ENCODE measurements at places on chromosomes 1 and 21.

- DNase-seq = no peak
Observed at GRCh38 chr1:91781901-91782622, 103.9 kb downstream of the TGFBR3 start.

- peak; percentile 30 for DNase-seq
Observed at GRCh38 chr1:18100491-18101063, 7.0 kb upstream of the IGSF21 start.

- DNase-seq = no peak
Observed at GRCh38 chr1:12387641-12388040, 157.8 kb downstream of the VPS13D start.

DNA sequence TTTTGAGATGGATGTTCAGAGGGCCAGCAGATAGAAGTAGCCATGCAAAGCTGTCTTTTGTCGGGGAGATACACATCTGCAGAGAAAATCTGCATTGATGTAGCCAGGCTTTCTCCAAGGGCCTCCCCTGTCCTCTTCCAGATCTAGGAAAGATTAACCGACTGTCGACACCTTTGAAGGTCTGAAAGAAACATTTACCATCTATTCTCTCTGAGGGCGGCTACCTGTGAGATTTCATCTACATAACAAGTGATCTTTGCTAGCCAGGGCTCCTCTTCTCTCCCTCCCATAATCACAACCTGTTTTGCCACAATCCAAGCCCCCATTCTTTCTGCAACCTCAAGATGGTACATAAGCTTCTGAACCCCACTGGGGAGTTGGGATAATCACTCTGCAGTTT is 193.6 kb downstream of the RGS7 start:
- DNase-seq = peak; percentile 9

- no peak for DNase-seq
Observed at GRCh38 chr1:19597496-19598309, 46.4 kb upstream of the NBL1 start.

DNA sequence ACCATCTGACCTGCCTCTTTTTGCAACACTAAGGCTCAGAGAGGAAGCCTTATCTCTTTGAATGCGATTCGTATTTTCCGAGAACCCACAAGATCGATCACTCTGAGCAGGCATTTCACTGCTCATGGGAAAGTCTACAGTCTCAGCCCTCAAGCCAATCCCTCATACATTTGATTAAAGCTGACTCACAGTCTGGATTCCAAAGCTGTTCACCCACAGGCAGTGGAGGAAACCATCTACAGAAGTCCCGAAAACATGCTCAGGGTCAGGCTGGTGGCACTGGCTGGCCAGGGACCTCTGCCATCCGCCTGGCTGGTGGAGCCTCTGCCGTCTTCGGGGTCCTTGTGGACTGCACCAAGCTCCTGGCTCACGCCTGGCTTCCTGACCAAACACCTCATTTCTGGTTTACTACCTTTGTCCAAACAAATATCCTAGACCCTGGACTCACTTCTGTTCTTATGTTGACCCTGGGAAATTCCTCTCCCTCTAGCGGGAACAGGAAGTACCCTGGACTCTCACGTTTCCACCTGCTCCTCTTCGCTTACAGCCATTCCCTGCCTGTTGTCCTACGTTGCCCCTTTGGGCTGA is 650.0 kb downstream of the SMYD3 start:
- no peak for DNase-seq

DNA sequence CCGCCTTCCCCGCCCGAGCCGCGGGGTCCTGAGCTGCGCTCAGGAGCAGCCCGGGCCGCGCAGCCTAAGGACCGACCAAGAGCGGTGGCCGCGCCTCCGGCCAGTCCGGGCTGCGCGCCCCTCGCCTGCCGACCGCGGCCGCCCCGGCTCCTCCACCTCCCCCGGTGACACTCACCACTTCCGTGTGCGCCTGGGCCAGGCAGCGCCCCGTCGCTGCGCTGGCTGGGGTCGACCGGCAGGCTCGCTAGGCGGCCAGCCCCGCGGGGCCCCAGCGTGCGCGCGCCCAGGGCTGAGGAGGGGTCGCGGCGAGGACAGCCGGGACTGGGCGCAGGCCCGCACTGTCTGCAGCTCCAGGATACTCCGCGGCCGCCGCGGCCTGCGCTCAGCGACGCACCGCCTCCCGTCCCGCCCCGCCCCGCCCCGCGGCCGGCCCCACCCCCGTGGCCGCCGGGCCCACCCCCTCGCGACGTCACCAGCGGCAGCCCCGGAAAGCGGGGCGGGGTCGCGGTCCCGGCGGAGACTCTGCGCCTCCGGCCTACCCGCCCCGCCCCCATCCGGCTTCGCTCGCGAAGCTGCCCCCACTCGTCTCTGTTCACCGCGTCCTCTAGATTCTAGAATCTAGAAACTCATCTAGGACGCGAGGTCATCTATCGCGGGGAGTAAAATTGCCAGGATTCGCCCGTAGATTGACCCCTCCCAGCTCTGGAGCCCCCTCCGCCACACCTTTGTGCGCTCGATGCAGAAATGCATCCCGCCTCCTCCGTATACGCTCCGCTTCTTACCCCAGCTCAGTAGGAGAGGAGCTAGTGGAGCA is at the start of gene JAK1:
Gene JAK1 (minus strand): TSS at position 392 of the 814 bp plus-strand sequence. CDS start 80,285 bp downstream, outside the sequence.
- peak; percentile 77 for DNase-seq

DNA sequence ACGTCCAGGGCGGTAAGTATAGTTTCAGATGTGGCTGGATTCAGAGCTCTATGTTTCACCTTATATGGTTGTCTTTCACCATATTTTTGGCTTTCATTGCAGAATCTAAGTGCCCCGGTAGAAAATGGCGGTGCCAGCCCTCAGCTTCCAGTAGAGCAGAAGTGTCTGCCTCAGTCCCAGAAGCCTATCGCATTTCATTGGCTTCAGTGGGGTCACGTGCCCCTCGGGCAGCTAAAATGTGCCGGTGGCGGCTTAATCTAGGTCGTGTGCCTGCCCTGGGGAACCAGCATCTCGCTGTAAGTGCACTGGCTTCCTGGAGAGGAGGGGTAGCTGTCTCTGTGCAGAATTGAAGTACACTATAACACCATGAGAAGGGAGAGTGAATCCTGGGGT is 107.4 kb upstream of the MAGI3 start:
- peak; percentile 97 for DNase-seq

DNA sequence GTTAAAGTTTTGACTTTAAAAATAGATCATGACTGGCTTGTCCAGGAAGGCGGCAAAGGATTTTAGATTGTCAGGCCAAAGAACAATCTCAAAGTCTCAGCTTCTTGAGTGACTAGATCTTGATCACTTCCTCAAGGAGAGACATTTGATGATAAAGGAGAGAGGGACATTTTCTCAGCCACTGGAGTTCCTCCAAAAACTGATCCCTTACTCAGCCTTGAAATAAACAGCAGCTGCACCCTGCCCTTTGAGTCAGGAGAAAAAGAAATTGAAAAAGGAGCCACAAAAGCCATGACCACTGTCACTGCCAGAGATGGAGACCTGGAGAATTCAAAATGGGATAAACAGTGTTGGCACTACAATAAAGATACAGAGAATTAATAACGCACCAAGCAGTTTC is 288.4 kb upstream of the PRMT6 start:
- DNase-seq = no peak

GRCh38 chr1:209064850-209065706 is 518.4 kb upstream of the CAMK1G start:
- DNase-seq = no peak

Data from SK-N-DZ (cell line).